AG08396 (cell line): ENCODE measurements at places on chromosomes 3 and 15.

- no peak for DNase-seq
Observed at GRCh38 chr3:49013738-49014660, 4.4 kb downstream of the DALRD3 start.

- DNase-seq: no peak
Observed at GRCh38 chr3:109995377-109995776, 658.0 kb upstream of the DPPA4 start.

GRCh38 chr15:93428807-93429351 lies 339.9 kb upstream of the RGMA start:
- DNase-seq: no peak

DNA sequence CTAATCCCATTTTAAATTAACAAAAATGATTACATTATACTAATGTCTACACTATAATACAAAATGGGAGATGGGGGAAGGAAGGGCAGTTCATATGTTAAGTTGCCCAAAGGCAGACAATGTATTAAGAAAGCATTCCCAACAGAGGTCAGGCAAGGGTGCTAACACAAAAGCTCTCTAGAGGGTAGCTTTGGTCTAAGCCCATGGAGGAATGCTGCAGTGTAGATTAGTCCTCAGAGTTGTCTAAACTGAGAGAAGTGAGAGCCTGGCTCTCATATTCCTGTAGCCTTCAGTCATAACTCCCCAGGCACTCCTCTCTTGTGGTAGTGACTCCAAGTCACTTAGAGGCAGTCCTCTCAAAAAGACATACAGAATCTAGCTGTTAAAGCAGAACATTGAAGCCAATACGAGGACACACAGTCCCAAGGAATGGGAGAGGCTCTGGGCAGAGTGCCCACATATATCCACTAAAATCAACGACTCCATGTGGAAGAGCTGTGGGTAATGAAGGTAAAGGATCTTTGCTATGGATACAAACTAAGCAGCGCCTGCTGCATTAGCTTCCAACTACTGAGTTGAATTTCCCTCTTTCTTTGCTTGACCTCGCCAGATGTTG lies 14.5 kb downstream of the NEK10 start:
- DNase-seq: no peak

DNA sequence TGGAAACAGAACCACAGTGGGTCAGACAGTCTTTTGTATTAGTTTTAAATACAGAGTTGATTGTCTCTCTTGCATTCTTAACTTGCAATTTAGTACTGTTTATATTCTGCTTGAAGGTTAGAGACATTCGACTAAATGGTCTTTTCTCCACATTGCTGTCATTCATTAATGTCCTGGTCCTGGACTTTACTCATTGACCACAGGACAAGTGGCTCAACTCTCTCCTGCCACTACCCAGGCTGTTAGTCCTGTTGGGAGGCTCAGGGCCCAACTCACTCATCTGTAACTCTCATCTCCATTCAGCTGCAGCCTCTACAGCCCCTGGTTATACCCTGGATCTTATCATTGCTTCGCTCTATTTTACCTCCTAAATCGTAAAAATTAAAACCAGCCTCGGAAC lies 427.4 kb downstream of the LPP start:
- DNase-seq: no peak

DNA sequence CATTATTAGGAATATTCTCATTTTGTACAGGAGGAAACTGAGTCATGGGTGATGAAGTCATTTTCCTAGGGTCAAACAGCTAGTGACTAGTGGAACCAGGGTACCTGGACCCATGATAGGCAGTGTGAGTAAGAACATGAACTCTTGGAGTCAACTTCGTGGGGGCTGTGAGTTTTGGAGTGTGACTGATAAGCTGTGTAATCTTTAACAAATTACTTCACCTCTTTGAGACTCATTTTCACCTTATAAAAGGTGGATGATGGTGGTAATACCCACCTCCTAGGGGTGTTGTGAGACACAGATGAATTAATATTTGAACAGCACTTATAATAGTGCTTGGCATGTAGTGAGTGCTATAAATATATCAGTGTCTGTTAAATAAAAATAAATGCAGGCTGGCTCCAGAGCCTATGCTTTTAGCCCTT lies 9.1 kb downstream of the SEMA6D start:
- DNase-seq: no peak

GRCh38 chr15:69743091-69743490 lies 290.5 kb downstream of the RPLP1 start:
- no peak for DNase-seq

DNA sequence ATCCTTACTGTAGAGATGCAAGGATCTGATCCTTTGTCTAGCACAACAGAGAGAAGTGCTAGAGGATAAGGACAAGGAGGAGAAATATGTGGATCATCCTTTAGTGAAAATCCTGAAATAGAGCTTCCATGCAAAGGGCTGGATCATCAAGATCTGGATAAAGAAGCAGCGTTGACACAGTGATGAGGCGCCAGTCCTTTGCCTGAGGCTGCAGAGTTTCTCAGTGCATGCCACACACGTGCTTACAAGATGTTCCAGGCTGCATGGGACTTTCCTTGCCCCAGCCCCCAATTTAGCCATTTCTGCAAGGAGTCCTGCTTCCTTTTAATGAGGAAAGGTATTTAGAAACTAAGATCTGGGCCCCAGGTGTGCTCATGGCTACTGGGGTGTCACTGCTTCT lies 7.2 kb upstream of the ABTB1 start:
- DNase-seq: no peak

DNA sequence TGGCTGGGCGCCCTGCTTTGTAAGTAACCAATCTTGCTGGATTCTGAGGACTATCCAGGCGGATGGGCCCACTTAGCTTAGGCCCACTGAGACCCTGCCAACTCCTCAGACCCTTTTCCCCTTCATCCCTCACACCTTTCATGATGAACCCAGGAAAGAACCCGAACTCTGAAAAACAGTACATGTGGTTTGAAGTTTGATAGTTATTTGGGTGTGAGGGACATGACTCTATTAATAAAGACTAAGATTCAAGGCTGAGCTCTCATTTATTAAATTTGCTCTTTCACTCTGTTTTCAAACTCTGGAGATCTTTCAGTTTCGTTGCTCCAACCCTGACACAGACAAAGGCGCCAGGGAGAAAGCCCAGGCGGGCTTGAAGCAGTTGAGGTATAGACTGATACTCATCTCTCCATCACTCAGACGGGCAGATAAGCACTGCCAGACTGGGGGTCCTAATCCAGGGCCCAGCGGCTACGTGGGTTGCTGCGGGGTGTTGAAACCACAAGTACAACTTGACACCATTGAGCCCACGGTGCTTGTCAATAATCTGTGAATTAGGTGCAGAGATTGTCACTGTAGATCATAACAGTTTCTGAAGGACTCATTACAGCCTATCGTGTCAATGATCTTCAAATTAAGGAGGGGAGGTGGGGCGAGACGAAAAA lies 7.2 kb upstream of the SOX2 start:
- no peak for DNase-seq

GRCh38 chr3:89217148-89217685 lies 109.8 kb downstream of the EPHA3 start:
- DNase-seq: no peak

DNA sequence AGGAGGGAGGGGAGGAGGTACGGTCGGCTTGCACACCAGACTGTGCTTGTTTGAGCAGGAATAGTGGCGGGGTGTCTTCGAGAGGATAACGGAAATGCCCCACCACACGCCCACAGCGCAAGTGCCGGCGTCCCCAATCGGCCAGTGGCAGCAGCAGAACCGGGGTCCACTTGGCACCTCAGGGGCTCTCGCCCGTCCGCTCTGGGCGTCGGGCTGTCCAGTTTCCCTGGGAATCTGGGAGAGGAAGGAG lies 53.7 kb downstream of the CCDC54 start:
- no peak for DNase-seq

DNA sequence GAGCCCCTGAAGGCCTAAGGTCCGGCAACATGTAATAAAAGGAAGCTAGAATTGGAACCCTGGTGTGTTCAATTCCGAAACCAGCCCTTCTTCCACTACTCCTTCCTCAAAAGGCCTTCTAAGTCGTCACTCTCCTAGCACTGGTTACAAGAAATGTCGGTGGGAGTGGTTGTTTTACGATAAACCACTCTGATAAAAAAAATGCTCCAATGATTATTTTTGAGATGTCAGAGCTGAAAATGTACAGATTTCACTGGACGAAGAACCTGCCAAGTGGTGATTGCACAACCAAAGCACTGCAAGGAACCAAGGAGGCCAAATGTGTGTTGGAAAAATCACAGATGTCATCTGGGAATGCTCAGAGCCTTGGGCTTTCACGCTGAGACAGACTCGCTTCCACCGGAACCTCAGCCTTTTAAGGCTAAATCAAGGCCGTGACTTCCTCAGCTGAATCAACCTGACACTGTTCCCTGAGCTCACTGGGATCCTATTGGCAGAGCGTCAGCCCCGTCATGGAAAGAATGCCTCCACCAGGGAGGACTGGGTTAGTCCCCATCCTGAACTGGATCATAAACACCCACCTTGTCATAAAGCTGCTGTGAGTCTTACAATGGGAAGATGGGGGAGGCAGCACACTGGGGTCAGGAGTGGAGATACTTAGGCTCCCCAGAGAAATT lies 108.1 kb upstream of the THBS1 start:
- DNase-seq: peak; percentile 61

GRCh38 chr15:60372227-60372626 lies 25.6 kb downstream of the ANXA2 start:
- no peak for DNase-seq

DNA sequence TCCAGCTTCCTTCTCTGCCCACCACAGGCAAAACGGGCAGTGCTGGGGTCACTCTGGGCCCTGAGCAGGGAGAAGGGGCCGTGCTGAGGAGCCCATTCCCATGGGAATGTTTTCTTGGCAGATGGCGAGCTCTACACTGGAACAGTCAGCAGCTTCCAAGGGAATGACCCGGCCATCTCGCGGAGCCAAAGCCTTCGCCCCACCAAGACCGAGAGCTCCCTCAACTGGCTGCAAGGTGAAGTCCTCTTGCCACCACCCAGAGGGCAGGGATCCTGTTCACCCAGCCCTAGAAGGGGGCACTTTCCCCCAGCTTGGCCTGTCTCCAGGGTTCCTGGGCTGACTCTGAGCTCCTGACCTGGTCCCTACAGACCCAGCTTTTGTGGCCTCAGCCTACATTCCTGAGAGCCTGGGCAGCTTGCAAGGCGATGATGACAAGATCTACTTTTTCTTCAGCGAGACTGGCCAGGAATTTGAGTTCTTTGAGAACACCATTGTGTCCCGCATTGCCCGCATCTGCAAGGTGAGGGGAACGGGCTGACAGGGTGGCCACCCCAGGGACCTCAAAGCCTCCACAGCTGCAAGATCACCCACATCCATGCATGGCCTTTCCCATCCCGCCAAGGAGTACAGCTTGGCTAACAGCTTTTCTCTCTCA lies 12.4 kb downstream of the CIB1 start:
- DNase-seq: peak; percentile 88

- no peak for DNase-seq
Observed at GRCh38 chr3:119636249-119636648, 24.1 kb downstream of the POPDC2 start.

DNA sequence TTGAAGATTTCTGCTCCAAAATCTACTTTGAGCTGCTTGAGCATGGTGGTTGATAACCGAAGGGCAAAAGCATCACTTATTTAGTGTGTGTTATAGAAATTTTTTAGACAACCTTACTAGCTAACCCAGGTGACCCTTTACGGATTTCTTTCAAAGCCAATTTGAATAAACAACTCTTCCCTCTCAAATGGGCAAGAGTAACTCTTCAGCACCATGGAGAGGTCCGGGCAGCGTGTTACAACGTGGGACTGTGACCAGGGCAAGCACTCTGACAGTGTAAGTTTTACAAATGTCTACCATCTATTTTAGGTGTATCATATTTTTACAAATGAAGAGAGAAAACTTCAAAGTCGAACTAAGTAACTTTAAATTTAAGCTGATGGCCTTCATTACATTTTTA lies 471.8 kb downstream of the MFSD1 start:
- DNase-seq: peak; percentile 23

GRCh38 chr3:41350441-41350840 lies 151.1 kb downstream of the CTNNB1 start:
- DNase-seq: no peak

GRCh38 chr3:151209654-151210053 lies 6.6 kb upstream of the GPR171 start:
- DNase-seq: no peak

DNA sequence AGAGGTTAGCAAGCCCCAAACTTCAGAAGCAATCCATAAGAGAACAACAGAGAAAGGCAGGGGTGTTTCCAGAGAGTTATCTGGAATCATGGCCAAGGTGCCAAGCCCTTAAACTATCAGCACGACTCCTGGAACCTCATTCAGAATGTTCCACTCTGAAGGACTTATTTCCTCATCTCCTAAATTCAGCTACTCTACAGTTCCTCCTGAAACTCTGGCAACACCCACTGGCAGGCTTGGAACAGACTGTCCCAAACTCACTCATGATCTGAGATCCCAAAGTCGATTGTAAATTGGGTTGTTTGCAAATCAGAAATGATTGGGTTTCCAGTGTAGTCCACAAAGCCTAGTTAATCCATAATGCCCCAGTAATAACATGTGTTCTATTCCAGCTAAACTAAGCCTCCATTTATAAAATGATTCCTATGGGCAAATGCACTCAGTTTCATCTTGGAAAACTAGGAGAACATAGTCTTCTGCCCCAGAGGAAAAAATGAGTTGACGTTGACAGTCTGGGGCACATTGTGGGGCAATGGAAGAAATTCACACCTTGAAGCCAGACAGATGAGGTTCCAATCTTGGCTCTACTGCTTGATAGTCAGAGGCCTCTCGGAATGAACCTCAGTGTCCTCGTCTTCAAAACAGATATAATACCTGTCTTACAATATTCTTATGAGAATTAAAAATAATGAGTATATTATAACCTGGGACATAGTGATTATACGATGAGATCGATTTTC lies 65.9 kb downstream of the SLCO2A1 start:
- DNase-seq: no peak

- DNase-seq: peak; percentile 20
Observed at GRCh38 chr3:134148534-134148933, 102.1 kb downstream of the RYK start.

DNA sequence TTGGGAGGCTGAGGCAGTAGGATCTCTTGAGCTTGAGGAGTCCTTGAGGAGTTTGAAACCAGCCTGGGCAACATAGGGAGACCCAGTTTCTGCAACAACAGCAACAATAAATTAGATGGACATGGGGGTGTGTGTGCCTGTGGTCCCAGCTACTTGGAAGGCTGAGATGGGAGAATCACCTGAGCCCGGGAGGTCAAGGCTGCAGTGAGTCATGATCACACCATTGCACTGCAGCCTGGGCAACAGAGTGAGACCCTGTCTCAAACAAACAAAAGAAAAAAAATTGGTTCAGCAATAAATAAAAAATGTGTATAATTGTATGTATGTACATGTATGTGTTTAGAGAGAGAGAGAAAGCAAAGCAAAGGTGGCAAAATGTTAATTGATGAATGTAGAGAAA lies 83.1 kb downstream of the PDE8A start:
- no peak for DNase-seq

GRCh38 chr15:80932989-80933388 lies 56.6 kb downstream of the MESD start:
- DNase-seq: peak; percentile 42

- DNase-seq: no peak
Observed at GRCh38 chr3:120532969-120533368, 63.2 kb upstream of the NDUFB4 start.

- DNase-seq: no peak
Observed at GRCh38 chr15:91866371-91866905, 12.9 kb downstream of the SLCO3A1 start.
